ENCODE measurements at places on chromosomes 4 and X. TPM values are rescaled to one million over a fixed set of nuclear protein-coding genes. Genes with fewer than 3 reads are reported as not detected.

- no peak for DNase-seq
Measured at GRCh38 chrX:19660604-19661255, 145.4 kb upstream of the MAP3K15 start.

DNA sequence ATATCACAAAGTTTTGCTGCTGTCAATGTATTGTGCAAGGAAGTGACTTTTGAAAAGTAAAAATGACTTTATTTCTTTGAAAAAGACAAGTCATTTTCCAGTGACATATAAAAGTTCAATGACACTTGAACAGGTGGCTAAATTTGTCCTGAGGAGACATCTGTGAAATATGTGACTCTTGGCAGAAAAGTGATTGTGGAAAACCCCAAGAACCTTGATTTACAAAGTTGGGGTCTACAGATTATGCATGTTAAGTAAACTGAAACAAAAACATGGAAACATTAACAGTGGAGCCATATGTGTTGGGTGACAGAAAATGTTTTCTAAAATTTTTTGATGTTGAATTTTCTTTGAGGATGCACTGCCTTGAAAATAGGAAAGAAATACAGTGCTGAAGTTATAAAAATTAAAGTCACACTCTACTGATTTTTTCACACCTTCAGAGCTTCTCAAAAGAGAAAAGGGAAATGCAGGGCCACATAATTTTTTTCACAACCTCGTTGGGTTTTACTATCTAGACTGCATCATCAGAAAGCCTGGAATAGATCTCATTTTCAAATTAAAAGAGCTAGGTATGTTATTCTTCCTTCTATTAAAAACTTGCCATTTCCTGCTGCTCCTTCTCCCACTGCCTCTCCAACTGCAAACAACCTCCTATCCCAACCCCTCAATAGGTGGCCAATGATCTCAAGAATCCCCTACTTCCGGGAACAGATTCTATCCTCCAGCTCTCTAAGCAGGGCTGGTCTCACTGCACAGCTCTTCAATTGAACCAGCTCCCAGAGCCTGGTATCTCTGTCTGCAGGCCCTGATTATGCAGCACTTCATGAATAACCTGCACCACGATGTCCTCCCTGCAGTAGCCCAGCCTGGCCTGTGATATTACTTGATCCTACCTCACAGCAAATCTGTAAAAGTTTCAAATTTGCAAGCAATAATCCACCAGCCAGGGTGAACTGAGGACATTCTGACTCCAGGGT lies 570.8 kb upstream of the CPEB2 start:
- no peak for DNase-seq

GRCh38 chr4:42078184-42078801 lies 74.2 kb downstream of the BEND4 start:
- DNase-seq = no peak

Gene LRIT3
- not detected for total RNA-seq

- no peak for DNase-seq
Measured at GRCh38 chr4:147683188-147683591, 773 bp downstream of the PRMT9 start.

GRCh38 chrX:153448556-153449367 lies 2.9 kb upstream of the TREX2 start:
- no peak for DNase-seq

DNA sequence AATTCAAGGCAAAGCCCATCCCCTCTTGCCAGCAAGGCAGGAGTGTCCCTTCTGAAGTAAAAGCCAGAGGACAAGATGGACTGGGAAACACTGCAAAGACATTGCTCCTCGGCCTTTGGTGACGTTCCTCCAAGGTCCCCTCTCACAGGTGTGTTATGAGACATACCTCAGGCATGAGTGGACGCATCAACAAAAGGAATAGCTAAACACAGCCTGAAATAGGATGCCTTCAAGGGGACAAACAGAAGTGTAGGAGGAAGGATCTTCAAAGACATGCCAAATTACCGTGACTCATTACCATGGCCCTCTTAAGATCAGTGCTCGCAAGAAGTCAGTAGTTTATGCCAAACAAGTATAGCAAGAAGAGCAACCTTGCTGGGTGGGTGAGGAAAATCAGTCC lies 6.0 kb upstream of the IDS start:
- DNase-seq = no peak
